Suppressor macrophage treated with lipopolysaccharide for 4 hours (primary cell): ENCODE measurements at places on chromosomes 2 and 18.

- DNase-seq: peak; percentile 62
Measured at GRCh38 chr2:46841621-46842020, 74.0 kb downstream of the MCFD2 start.

DNA sequence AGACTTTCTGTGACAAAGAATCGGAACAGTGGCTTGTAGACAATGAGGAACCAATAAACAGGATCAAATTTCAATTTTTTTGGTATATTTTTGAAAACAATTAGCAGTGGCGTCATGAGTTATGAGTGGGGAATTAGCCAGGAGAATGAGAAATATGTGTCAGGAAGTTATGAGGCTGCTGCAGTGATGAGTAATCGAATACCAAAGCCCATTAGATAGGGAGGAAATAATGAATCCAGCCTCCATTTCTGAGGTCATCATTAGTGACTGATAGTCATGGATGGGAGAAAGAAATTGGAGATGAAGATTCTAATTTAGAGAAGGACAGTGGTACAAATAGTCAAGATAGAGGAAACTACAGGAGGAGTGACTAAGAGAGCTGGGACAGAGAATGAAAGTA lies 673.1 kb upstream of the VRK2 start:
- DNase-seq: peak; percentile 31

DNA sequence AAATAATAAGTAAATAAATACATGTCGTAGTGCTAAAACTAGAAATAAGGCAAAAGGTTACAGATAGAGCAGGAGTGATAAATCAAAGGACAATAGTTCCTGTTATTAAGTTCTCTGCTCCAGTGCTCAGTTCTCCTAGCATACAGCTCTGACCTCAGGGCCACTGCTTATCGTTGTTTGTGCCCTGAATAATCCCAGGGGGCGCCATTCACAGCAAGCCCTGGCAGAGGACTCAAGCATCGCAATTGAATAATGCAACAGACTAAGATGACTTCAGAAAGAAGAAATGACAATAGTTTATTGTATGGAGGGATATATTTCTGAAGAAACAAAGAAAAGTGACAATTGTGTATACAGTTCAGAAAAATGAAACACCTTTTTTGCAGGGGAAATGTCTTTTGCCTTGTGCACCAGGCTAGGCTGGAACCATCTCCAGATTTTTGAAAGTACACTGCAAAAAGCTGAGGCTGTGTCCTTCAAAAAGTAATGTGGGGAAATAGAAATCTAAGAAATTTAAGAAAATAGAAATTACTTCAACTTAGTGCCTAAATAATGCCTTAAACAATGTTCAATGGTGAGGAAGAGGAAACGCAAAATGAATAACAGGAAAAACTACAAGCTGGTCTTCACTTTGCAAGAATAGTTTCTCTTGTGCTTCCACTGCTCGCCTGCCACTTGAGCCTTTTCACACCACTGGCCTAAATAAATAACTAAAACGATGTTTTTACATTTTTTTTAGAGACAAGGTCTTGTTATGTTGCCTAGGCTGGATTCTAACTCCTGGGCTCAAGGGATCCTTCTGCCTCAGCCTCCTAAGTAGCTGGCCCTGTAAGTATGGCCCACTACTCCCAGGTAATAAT lies 19.0 kb upstream of the CCNYL1 start:
- DNase-seq: peak; percentile 71

GRCh38 chr2:232026910-232027309 lies 65.4 kb downstream of the DIS3L2 start:
- DNase-seq: no peak

GRCh38 chr18:56977771-56978170 lies 169.1 kb upstream of the BOD1L2 start:
- no peak for DNase-seq

GRCh38 chr2:195151711-195152110 lies 505.3 kb upstream of the SLC39A10 start:
- no peak for DNase-seq

- DNase-seq: no peak
Measured at GRCh38 chr2:181877181-181877664, 14.3 kb upstream of the ITPRID2 start.

- peak; percentile 67 for DNase-seq
Measured at GRCh38 chr18:35390951-35391700, 14.0 kb upstream of the ZNF396 start.

GRCh38 chr2:211128287-211128686 lies 571.9 kb downstream of the CPS1 start:
- no peak for DNase-seq

DNA sequence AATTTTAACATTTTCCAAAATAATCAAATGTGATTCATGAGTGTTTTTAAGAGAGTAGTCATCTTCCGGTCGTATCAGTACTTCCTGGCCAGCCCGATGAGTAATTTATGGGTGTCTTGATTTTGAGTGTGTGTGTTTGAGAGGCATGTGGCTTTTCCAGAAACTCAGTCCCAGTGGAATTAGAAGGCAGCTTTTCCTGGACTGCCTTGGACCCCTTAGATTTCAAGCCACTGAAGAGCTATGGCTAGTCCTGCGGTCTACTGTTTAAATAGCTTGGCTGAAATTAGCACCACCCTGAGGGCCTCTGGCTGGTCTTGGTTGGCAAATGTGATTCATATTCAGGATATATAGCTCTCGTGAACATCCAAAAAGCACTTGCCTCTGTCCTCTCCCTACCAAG lies 59.4 kb downstream of the HK2 start:
- no peak for DNase-seq

DNA sequence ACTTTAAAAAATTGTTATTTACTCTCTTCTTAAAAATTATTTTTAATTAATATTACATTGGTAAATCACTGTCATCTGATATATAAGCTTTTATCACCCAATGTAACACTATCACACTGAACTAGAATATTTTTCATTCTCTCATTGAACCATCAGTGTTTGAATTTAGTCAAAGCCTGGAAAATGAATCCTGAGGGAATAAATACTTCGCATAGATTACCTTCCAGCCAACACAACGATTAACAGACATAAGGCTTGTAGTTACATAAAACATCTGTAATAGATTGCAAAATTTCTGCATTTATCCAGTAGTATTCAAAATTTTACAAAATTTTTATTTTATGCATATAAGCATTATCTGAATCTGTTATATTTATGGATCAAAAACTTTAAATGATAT lies 314.9 kb downstream of the ERBB4 start:
- no peak for DNase-seq

- no peak for DNase-seq
Measured at GRCh38 chr2:241087420-241088268, 14.4 kb downstream of the MTERF4 start.

DNA sequence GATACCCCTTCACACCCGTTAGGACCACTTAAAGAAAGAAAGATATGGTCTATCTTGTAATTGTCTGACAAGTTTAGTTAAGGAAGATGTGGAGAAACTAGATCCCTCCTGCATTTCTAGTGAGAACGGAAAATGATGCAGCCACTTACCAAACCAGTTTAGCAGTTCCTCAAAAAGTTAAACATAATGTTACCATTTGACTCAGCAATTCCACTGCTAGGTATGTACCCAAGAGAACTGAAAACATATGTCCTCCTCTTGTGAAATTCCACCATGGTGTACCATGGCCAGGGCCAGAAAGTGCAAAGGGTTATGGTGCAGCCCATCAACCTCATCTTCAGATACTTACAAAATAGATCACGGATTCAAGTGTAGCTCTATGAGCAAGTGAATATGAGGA lies 79.0 kb upstream of the ID2 start:
- DNase-seq: peak; percentile 71

GRCh38 chr2:148058641-148059040 lies 37.8 kb downstream of the MBD5 start:
- DNase-seq: no peak

DNA sequence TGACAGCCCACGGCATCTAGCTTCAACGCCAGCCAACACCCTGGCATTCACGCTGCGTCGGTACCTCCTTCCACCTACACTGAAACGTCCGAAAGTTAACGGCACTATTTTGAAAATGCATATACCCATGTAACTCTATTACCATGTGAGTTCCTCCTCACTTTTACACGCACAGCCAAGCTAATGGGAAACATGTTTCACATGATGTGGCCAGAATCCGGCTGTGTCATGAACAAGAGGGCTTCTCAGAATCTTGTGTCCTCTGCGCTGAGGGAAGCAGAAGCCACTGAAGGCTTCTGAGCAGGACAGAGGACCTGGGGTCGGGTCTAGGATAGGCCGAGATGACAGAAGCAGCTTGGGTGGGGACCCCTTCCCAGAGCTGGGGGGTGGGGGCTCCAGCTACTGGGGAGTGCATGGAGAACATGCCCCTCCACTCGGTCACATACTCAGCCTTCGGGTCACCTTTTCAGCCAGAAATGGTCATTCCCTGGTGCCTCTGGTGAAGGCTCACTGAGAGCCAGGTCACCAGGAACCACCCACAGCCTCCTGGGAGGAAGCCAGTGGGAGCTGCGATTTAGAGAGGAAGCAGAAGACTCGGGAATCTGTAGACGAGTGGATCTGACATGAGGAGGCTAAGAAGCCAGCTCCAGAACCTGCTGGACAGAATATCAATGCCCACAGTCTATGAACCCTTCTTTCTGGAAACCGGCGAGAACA lies 41.5 kb downstream of the HDAC4 start:
- DNase-seq: no peak

- DNase-seq: peak; percentile 83
Measured at GRCh38 chr2:38535744-38536506, 66.8 kb downstream of the HNRNPLL start.

DNA sequence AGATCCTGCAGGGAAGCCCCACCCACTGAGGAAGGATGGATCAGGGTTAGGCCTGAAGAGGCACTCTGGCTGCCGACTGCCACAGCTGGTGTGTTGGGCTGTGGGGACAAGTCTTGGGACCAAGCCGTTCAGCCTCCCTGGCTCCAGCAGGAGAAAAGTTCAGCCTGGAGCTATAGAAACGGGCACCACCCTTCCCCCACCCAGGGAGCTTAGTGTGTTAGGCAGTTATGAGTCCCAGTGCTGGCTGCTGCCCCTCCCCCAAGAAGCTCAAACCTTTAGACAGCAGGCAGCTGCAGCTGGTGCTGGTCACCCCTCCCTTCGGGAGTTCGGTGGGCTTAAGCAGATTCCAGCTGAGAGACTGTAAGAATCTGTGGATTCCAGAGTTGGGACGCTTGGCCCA lies 447.1 kb upstream of the HS6ST1 start:
- no peak for DNase-seq
